ENCODE measurements at places on chromosomes 5 and 9.

- DNase-seq = no peak
Observed at GRCh38 chr5:97888439-97888838, 705.4 kb upstream of the RIOK2 start.

GRCh38 chr5:27171761-27172261 lies 133.4 kb upstream of the CDH9 start:
- DNase-seq = no peak

- no peak for DNase-seq
Observed at GRCh38 chr9:84137968-84138367, 157.4 kb downstream of the RMI1 start.

- no peak for DNase-seq
Observed at GRCh38 chr9:123431581-123431980, 75.6 kb downstream of the CRB2 start.

- DNase-seq = no peak
Observed at GRCh38 chr5:83946516-83946915, 225.9 kb upstream of the HAPLN1 start.

GRCh38 chr5:69450116-69450515 lies 35.2 kb downstream of the MARVELD2 start:
- DNase-seq = no peak

- no peak for DNase-seq
Observed at GRCh38 chr9:5629312-5630080, 589 bp downstream of the RIC1 start.

GRCh38 chr5:39452846-39453245 lies 28.1 kb upstream of the DAB2 start:
- no peak for DNase-seq

GRCh38 chr5:131795228-131795627 lies 1.6 kb downstream of the FNIP1 start:
- DNase-seq = no peak

DNA sequence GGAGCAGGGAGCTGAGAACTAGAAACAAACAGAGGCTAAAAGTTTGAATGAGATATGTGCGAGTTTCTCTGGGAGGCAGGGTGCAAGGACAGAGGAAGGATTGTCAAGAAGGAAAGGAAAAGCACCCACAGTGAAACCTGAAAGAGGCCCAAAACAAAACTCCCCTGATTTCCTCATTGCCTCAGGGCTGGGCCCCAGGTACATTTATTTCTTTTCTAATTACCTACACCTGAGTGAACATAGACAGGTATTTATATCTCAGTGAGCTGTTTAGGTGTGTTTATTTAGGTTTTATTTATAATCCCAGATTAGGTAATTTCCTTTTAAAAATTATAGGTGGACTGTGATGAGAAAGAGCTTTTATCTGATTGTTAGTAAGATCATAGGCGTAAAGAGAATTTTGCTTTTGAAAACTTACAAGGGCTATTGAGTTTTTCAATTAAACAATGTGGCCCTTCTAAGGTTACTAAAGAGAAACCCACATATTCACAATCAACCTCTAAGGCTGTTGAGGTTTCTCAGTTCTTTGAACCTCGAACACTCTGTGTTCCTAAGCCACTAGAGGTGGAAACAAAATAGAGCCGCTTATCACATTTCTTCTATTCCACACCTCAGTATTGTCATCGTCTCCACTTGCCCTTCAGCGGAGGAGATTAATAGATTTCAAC lies 344.8 kb downstream of the ZNF608 start:
- no peak for DNase-seq

- DNase-seq = no peak
Observed at GRCh38 chr5:40405996-40406740, 273.5 kb upstream of the PTGER4 start.

- no peak for DNase-seq
Observed at GRCh38 chr5:14932902-14933469, 61.4 kb upstream of the ANKH start.

DNA sequence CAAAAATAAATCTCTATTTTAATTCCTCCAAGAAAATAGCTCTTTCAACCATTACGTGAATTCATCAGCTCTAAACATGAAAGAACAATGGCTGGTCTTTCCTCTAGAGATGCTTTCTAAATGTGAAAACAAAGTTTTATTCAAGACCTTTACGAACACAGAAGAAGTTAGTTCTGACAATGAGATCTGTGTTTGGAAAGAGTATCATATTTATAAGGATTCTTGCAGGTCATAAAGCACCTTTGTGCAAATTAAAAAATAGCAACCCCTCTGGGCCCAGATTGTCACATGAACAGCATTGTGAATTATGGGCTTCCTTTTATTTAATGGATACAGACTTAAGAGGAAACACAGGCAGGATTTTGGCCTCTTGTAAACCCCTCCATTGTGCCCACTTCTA lies 17.7 kb upstream of the FTMT start:
- no peak for DNase-seq

DNA sequence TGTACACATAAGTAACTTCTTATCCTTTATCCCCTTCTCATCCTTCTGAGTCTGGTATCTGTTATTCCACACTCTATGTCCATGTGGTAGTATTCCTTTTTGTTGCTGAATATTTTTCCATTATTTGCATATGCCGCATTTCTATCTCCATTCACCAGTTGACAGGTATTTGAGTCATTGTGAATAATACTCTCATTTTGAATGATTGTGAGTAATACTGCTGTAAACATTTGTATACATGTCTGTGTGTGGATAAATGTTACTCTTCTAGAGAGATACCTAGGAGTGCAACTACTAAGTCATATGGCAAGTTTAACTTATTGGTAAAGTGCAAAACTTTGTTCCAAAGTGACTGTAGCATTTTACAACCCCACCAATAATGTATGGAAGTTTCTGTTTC lies 15.6 kb downstream of the RIC1 start:
- DNase-seq = no peak

- no peak for DNase-seq
Observed at GRCh38 chr5:135825373-135826220, 8.9 kb upstream of the SLC25A48 start.

GRCh38 chr5:117604845-117605244 lies 1030.2 kb upstream of the SEMA6A start:
- DNase-seq = no peak

- DNase-seq = no peak
Observed at GRCh38 chr5:154249826-154250225, 59.3 kb downstream of the GALNT10 start.

DNA sequence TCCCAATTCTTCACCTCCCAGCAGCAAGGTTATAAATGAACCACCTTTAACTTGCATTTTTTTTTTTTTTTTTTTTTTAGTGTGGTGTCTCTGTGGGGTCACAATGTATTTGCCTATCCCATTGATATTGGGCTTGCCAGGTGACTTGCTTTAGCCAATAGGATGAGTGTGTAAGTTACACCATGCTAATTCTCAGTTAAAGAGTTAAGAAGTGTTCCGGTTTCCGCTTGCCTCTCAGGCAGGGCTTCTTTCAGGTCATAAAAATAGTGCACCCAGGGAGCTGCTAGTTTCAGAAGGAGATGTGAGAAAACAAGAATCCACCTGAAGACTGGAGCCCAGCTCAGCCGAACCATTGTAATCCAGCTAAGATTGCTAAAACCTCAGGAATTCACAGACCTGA lies 84.2 kb upstream of the PTPRD start:
- DNase-seq = no peak

- no peak for DNase-seq
Observed at GRCh38 chr9:91196103-91196950, 165.4 kb downstream of the AUH start.

DNA sequence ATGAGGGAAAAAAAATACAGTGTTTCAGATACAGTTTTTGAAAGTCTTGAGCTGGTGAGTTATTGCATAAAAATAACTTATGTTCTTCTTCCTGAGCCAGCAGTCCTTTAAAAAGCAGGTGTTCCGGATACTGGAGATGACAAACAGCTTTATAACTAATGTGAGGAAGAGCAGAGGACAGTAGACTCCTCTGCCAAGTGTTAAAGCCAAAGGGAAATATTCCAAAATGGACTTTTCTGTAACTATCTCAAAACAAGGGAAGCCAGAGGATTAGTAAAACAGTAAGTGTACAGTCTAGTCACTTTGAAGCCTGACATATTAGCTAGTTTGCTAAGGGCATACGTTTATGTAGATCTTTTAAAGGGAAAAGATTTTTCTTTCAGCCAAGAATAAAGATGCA lies 11.0 kb upstream of the SNCAIP start:
- DNase-seq = no peak

DNA sequence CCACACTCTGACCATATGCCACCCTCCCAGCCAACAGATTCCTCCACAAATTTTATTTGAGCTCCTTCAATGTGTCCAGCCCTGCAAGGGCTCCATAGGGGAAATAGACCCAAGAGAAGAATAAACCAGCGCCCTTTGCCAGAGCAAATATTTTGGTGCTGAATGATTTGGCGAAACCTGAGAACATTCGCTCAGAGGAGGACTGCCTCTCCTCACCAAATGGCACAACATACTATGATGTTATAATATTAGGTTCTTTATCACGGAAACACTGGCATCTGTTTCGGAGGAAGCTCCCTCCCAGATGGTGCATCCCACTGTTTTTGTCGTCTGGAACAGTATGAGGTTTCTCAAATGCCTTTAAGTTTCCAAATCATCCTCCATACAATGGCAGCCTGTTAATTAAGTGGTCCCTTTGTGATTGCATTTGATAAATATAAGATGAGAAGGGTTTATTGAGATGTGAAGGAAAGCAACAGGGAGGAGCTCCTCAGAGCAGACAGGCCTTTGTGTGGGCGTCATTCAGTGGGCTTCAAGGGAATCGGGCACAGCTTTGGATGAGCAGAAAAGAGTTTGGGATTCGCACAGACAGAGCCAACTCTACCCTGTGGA lies 139.1 kb upstream of the ADRA1B start:
- no peak for DNase-seq

DNA sequence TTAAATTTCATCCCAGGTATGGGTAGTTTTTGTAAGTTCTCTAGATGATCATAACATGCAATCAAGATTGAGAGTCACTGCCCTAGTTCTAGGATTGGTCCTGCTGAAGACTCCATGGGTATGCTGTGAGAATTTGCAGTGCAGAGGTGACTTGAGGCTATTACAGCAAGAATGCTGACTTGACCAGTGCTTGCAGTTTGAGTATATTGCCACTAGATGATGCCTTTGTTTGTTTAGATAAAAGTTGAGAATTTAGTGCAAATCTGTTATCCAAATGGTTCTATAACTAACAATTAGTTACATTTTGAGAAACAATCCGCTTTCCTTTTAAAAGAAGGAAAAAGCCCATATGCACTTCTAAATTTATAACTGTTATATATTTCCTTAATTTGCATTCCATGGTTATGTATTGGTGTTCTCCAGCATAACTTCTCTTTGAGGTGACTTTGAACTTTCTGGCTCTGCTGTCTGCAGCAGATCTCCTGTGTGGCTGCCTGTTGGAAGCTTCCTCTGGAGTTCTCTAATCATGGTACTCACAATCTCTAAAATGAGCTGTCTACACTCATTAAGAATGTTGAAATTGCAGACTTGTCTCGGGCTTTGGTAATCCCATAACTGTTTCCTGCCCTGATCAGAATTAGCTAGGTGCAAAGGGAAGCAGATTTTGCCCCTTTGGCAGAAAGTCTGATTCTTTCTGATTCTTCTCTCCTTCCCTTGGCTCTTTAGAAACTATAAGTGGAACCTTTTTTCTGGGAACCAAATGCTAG lies 24.9 kb downstream of the MELK start:
- DNase-seq = no peak

GRCh38 chr9:133275105-133276000 lies at the start of gene ABO:
Gene ABO, minus strand, starts transcription at chr9:133275201.
- DNase-seq = no peak

GRCh38 chr9:136656183-136656738 lies 6.5 kb upstream of the EGFL7 start:
- DNase-seq = no peak

DNA sequence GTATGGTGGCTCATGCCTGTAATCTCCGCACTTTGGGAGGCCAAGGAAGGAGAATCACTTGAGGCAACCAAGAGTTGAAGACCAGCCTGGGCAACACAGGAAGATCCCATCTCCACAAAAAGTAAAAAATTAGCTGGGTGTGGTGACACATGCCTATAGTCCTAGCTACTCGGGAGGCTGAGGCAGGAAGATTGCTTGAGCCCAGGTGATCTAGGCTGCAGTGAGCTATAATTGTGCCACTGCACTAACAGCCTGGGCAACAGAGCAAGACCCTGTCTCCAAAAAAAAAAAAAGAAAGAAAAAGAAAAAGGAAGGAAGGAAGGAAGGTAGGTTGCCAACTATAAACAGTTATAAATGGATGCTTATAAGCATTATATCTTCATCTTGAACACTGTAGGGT lies 51.0 kb downstream of the RFX3 start:
- no peak for DNase-seq

- DNase-seq = no peak
Observed at GRCh38 chr9:131721076-131721475, 18.8 kb downstream of the RAPGEF1 start.

DNA sequence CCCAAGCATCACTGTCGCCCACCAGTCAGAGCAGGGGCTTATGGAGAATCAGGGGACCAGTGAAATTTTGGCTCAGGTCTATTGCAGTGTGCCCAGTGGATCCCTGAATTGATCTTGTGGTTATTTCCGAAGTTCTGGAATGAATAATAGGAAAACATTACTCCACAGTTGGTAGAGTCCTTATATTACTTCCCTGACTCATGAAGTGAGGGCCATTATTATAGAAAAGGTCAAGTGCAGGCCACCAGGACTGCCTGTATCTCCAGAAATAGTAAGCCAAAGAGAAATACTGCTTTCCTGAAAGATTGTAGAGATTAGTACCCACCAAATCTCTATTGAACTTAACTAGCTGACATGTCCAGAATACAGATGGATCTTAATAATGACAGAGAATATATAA lies 335.0 kb downstream of the NPR3 start:
- no peak for DNase-seq

DNA sequence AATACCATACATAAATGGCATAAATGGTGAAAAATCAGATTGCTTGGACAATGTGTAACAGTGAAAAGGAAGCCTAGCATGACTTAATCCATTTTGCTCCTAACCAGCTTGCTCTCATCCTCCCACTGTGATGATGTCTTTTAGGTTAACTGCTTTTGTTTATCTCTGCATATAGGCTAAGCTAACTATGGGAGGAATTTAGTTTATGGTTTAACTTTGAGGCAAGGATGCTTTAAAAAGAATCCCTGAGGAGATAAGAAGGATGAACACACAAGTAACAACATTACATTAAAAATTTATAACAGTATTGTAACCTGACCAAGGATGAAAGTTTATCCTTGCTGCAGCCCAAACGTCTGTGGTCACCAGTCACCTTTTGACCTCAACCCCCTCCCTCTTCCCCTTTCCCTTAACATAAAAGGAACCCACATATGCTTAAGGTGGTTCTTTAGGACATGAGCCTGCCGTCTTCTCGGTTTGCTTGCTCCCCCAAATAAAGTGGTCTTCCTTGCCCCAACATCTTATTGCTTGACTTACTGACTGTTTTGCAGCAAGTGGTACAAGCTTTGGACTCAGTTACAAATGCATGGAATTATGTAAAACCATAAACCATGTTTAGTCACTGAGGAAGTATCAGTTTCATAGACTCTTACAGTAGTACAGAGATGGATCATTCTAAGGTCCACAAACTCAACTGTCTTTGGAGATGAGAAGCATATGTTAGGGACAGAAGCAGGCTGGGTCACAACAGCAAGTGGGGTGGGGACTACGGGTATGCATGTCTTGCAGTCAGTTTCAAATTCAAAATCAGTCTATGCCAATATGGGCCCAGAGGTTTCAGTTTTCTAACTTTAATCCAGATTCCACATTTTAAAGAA lies 31.3 kb downstream of the AGXT2 start:
- no peak for DNase-seq

GRCh38 chr5:36031223-36031622 lies 35.5 kb downstream of the UGT3A2 start:
- no peak for DNase-seq

Data from stimulated activated CD4-positive, alpha-beta T cell treated with anti-CD3 and anti-CD28 coated beads, TNF-alpha, amount 100 ng/mL, for 48 hours (primary cell).